ENCODE measurements at places on chromosomes 6 and 20.

DNA sequence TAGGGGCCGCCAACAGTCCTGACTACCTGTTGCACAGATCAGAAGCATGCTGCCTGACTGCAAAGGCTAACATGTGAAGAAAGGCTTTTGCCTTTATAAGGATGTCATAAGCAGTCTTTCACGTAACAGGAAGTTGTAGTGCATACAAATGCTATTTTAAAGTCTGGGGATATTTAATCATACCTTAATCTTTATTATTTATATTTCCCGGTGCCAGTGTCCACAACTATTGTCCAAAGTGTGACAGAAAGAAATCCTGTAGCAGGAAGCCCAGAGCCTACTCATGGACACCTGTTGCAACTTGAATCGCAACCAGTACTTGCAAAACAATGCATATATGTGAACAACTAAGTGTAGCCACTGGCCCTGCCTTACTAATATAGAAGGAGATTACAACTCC lies 235.8 kb downstream of the ALDH8A1 start:
- DNase-seq: no peak

DNA sequence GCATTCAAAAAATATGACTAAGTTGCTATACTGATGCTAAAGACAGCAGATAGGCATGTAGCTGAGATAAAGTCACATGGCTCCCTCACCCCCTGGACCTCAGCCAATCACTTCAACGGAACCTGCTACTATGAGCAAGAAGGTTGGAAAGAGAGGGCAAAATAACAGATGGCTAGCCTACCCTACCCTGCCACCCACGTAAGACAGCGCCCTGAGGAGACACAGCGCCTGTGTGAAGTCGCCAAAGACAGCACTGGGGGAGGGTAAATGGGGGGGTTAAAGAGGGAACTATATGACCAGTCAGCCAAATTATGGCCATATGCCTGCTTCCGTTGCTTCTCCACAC lies 163.2 kb downstream of the RALGAPA2 start:
- no peak for DNase-seq

DNA sequence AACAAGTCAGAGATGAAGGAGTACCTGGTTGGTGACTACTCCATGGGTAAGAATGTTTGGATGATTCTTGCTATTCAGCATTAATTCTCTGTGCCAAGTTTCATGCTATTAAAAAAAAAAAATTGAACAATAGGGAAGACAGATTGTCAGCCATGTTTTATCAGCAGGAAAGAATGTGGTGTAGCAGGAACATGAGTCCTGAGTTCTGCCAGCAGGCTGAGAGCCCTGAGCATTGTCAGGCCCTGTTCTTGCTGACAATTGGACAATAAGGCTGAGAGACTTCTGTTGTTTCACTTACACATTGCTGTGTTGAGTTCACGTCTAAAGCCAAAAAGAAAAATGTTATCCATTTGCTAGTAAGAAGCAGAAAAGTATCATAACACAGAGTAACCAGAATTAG lies 70.4 kb upstream of the SMIM28 start:
- no peak for DNase-seq

- DNase-seq: no peak
Measured at GRCh38 chr20:8301655-8302054, 169.6 kb downstream of the PLCB1 start.

- DNase-seq: no peak
Measured at GRCh38 chr6:117907601-117908245, 659 bp downstream of the SLC35F1 start.

DNA sequence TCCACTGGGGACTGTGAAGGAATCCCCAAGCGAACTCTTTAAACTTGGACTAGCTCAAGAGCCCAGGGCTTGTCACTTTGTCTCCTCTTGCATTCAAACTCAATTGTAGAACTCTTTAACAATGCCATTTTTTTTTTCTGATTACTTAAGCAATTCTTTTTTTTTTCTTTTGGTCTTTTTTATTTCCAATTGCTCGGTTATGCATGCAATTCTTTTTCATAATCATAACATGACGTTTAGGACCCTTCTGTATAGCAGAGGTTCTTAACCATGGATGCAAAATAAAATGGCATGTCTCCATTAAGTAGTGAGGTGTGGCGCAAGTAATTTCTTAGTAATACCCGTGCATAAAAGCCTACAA lies 466 bp upstream of the BFSP1 start:
- DNase-seq: no peak

- no peak for DNase-seq
Measured at GRCh38 chr6:131216246-131216645, 81.0 kb downstream of the AKAP7 start.

DNA sequence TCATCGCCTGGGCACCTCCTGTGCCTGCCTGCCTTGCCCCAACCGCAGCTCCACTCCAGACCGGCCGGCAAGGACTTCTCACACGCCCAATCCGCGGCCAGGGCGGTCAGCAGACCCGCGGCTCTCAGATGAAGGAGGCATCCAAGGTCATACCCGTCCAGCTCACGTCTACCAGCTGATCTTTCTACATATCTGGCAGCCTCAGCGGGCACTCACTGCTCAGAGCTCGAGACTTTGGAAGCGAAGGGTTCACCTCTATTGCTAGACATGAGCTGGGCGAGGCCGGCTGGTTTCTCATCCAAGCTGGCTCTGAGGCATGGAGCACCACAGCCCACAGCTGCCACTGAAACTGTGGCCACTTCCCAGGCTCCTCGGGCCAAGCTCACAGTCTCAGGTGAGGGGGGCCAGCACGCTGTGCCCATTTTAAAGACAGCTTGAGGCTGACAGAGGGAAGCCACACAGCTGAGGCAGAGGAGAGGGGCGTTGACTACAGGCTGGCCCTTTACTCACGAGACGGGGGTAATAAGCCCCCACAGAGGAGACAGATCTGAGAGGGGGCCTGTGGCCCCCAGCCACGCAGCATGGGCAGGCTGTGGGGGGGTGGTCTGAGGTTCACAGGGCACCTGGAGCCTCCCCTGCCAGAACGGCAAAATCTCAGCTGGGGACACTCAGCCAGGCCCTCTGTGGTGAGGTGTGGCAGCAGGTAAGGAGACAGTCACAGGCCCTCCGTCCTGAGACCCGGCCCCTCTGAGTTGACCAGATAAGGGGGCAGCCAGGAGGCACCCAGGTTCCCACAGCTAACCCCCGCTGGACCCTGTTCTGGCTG lies 2.0 kb downstream of the LAMA5 start:
- DNase-seq: no peak

GRCh38 chr20:33757046-33757445 lies 25.2 kb downstream of the ZNF341 start:
- no peak for DNase-seq

DNA sequence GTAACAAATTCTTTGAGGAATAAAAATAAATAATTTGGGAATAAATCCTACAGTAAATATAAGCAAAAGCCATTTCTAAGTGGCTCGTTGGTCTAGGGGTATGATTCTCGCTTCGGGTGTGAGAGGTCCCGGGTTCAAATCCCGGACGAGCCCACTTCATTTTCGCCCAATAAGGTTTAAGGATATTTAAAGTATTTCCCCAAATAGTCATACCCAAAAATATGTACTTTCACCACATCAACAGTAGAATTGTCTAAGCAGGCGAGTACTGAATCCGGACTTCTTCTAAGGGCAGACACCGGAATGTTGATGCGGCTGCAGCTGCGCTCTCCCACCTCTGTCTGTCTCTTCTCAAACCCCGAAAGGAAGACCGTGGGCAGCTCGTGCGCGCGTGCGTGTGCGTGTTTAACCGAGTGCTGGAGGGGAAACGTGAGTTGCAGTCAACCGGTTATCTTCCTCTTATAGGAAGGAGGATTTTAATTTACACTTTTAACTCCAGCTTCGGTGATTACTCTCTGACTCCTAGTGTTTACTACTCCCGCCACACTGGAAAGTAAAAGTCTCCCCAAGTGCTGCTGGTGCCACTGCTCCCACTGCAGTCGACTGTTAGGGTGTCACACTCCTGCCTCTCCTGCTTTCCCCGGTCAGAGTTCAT lies 155.7 kb upstream of the PRSS16 start:
- peak; percentile 33 for DNase-seq

- no peak for DNase-seq
Measured at GRCh38 chr6:20483887-20484497, 50.3 kb upstream of the CDKAL1 start.

DNA sequence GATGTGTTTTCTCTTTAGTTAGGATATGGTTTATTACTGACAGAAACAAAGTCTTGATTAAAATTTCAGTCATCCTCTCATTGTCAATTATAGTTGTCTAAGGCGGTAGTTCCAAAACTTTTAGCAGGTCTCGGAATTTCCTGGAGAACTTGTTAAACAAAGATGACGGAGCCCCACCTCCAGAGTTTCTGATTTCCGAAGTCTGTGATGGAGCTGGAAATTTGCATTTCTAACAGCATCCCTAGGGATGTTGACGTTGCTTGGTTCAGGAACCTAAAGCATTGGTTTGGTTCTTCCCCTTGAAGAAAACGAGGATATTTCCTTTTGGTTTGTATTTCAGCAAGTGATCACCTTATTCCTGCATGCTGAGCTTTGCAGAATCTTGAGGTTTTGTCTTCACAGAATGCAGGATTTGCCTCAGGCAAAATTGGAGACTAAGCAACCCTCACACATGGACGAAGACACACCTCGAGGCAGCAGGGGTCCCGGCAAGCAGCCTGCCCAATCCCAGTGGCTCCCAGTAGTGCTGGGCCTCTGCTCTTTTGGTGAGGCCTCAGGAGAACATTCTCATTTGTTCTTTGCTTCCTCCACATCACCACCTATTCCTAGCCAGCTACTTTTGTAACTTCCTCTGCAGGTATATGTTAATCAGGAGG lies 187.1 kb upstream of the PHACTR1 start:
- no peak for DNase-seq

DNA sequence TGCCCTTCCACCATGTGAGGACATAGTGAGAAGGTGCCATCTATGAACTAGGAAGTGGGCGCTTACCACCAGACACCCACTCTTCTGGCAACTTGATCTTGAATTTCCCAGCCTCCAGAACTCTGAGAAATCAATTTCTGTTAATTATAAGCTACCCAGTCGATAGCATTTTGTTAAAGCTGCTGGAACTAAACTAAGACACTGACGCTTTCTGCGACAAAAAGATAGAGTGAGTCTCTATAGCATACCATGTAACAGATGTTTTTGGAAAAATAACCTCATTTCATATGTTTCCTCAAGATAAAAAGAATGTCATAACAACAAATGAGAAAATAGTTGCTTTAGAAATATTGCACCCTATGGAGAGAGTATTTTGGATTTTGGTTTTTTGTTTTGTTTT lies 15.4 kb upstream of the SMIM13 start:
- no peak for DNase-seq

DNA sequence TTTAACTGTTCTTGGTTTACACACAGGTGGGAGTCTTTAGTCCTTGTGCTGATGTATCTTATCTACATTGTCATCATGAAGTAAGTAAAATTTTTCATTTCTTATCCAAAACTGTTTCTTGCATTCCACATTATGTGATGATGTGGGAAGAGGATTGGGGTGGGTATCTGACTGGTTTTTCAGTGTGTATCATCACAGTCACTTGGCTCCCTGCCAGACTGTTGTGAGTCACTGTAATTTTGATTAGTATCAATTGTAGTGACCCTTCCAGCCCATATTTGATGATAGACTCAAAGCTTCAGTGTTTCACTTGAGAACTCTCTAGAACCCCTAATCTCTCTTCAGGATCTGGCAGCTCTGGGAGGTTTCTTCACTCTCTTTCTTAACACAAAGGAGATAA lies 84.5 kb upstream of the RIN2 start:
- DNase-seq: no peak

- no peak for DNase-seq
Measured at GRCh38 chr6:168469521-168469920, 28.5 kb downstream of the SMOC2 start.

DNA sequence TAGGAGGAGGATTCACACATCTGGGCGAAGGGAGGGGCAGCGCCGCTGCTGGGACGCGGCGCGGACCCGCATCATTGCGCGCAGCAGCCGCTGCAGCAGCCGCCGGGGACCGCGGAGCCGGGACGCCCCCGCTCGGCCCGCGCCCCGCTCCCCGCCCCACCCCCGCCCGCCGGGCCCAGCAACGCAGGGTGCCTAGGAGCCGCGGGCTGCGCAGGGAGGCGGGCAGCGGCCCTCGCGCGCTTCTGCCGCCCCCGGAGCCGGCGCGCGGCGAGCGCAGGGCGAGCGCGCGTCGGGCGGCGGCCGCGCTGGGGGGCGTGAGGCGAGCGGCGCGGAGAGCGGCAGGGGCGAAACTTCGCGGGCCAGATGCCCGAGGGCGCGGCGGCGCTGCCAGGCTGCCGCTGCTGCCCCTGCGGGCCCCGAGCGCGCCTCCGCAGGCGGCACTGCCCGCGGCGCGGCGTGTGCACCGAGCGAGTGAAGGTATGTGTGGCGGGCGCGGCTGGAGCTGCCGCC lies at the start of gene NKAIN2:
Gene NKAIN2, plus strand, starts transcription at position 362 of the 510 bp plus-strand sequence.
- no peak for DNase-seq

- DNase-seq: no peak
Measured at GRCh38 chr6:166351715-166352285, 9.5 kb upstream of the SFT2D1 start.

- DNase-seq: no peak
Measured at GRCh38 chr6:7558781-7559180, 17.3 kb downstream of the DSP start.

DNA sequence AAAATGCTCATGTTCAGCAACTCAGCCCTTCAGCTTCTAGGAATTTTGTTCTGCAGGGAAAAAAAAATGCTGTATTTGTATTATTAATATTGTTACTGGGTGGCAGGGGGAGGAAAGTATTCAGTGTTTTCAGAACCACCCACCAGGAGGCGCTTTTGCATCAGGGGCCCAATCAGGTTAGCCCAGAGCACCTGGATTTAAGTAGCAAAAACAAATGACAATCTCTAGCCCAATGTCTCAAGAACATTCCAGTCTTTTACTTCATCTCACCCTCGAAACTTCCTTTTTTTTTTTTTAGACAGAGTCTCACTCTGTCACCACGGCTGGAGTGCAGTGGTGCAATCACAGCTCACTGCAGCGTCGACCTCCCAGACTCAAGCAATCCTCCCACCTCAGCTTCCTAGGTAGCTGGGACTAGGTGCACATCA lies 635 bp upstream of the C20orf203 start:
- peak; percentile 81 for DNase-seq

DNA sequence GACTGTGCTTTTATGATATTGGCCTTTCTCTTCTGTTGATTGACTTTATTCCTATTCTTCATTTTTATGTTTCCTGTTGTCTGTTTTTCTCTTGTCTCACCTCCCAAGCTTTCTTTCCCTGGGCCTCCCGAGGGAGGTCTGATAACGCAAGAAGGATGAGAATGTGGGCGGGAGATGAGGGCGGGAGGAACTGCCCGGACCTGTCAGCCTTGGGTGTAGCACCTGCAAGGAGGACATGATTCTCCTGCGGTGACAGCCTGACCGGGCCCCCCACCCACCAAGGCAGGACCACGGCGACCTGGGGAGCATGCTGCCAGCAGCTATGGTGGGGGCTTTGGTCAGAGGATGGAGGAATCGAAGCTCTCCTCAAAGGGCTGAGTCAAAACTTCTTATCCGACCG lies 86.9 kb downstream of the PLEKHG1 start:
- DNase-seq: no peak
